ENCODE measurements at places on chromosomes 5 and 9. TPM values are rescaled to one million over a fixed set of nuclear protein-coding genes. Genes with fewer than 3 reads are reported as not detected.

- no peak for DNase-seq
Observed at GRCh38 chr9:109316207-109316640, 4.6 kb downstream of the EPB41L4B start.

GRCh38 chr9:100084734-100085133 lies 14.1 kb downstream of the ERP44 start:
- DNase-seq = no peak

GRCh38 chr5:139361835-139362429 lies 20.3 kb downstream of the PAIP2 start:
- no peak for DNase-seq

- no peak for DNase-seq
Observed at GRCh38 chr9:120845255-120845654, 2.5 kb upstream of the PSMD5 start.

DNA sequence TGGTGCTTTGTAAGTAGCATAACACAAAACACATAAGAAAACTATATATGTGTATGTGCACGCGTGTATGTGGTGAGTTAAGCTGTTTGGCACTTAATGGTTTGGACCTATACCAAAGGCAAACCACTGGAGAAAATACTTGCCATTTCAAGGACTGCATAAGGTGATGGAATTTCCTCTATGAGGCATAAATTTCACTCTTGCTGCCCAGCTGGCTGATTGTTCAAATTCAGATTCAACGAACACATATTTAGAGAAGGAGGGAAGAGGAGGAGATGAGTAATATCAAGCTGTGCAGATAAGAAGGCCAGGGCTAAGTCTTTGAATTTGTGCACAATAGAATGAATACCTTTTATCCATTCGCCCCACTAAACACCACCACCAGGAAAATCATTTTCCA lies 470.6 kb upstream of the MPDZ start:
- DNase-seq = no peak

DNA sequence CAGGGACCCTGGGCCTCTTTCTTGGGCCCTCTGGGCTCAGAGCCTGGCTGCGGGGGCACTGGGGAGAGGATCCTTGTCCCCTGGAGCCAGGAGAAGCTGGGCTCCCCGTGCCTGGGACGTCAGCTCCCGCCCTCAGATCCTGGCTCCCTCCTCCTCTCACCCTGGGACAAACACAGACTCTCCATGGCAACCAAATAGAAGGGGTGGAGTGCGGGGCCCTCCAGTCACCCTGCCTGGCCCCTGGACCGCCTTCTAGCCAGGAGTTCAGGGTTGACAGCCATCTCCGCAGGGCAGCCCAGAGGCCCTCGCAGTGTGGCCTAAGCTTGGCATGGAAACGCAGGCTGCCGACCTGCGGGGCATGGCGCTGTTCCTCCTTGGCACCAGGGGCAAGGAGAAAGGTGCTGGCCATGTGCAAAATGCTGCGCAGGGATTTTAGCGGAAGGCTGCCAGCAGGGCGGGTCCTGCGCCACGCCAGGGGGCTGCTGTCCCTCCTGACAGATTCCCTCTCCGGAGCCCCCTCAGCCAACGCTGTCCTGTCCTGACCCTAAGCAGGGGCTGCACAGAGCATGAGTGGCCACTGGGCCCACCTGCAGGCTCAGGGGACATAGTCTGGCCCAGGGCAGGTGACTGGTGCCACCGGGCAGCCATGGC lies 1.0 kb downstream of the ZDHHC11 start:
- DNase-seq = no peak

- no peak for DNase-seq
Observed at GRCh38 chr5:96741891-96742309, 65.8 kb downstream of the ERAP1 start.

GRCh38 chr9:27496135-27496504 lies 28.0 kb upstream of the IFNK start:
- DNase-seq = no peak

DNA sequence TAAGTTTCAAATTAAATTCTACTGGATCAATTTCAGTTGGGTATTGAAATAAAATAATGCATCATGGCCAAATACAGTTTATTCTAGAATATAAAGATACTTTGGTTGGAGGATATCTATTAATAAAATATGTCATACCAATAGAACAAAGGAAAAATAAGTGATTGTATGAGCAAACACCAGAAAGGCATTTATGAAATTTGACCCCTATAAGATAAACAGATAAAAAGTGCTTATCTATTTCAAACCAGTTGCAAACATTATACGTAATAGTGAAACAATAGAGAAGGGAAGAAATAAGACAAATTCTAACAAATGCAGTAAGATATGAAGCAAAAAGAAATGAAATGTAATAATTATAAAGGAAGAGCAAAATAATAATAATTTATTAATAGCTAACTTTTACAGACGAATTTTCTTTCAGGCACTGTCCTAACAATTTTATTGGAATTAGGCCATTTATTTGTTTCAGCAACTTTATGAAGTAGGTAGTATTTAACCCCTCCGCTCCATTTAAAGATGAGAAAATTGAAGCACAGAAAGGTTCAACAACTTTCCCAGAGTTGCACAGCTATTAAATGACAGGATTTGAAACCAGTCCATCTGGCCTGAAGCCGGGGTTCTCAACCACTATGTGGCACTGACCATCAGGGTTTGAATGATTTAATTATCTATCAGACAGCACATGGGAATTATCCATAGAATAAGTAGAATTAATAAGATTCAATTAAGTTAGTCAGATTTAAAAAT lies 20.8 kb downstream of the ANKRD55 start:
- DNase-seq = no peak

- no peak for DNase-seq
Observed at GRCh38 chr5:38258319-38259061, at the start of gene EGFLAM. Gene EGFLAM, plus strand, starts transcription at chr5:38258559. Its CDS starts 196 bp downstream, at chr5:38258755.

- no peak for DNase-seq
Observed at GRCh38 chr9:118306801-118307200, 602.6 kb downstream of the TLR4 start.

DNA sequence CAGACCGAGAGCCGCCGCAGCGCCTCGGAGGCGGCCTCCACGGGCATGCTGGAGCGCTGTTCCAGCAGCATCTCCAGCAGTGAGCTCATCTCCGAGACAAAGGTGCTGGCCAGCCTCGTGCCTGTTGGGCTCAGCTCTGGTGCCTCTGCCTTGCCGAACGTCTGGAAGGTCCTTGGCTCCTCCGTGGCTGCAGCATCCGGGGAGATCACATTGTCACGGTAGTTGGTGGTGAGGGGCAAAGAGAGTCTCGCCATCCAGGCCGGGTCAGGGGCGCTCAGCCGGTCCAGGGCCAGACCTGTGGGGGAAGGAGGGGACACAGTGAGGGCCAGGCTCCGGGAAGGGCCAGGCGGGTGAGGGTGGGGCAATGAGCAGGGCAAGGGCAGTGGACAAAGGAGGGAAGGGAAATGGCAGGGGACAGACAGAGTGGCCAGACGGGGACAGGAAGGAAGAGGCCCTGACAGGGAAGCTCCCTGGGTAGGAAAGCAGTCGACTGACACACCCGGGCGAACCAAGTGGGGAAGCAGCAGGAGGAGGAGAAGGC lies 12.4 kb downstream of the PCDH12 start:
- DNase-seq = no peak

DNA sequence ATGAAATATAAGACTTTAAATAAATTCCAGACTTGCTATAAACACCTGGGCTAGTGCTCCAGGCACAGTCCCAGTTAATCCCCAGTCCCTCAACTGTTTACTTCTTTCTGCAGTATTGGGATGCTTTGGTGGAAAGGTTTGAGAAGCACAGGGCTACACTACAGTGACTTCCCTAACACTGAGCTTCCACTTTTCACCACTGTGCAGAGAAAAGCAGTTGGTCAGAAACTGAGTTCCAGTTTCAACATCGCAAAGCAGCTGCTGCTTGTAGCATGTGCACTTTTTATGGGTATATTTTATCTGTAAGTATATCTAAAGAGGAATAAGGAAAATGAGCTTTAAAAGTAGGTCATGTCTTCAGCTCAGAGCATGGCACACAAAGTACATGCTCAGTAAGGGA lies 339.7 kb downstream of the NTRK2 start:
- DNase-seq = no peak

- no peak for DNase-seq
Observed at GRCh38 chr5:1288439-1289335, 6.2 kb downstream of the TERT start.

- no peak for DNase-seq
Observed at GRCh38 chr9:133134388-133135145, 13.5 kb upstream of the RALGDS start.

DNA sequence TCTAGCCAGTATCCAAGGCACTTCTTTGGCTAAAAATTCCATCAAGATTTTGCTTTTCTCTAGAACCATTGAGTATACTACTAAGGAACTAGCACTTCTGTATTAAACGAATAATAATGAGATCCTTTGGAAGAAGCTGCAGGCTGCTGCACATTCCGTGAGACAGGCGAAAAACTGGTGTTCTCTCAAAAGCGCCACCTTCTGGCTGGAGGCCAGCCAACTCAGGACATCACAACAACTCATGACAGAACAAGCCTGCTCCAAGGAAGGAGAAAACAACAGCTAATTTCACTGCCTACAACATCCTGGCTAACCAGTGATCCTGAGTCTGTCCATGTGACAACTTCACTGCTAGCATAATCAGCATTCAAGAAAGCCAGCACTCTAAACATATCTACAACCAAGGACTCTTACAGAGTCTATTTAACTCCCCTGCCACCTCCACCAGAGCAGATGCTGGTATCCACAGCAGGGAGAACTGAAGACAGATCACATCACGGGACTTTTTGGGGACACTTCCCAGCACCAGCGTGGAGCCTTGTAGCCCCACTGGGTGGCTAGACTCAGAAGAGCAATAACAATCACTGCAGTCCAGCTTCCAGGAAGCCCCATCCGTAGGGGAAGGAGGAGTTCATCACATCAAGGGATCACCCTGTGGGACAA lies 150.5 kb downstream of the YTHDC2 start:
- no peak for DNase-seq

DNA sequence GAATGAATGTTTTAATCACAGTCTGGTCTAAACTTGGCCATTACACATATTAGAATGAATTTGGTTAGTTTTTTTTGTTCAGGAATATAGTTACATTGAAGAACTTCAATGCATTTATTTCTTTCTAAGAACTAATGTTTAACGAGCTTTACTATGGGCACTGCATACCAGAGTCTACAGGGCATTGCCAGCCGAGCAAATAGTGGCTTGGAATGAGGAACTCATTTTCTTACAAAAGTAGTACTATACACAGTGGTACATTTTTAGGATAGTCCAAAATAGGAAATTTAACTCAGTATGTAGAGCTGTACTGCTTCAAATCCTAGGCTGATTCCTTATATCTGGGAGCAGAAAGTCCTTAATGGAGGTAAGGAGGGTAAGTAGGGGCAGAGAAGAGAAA lies 155.4 kb downstream of the CARTPT start:
- no peak for DNase-seq

- no peak for DNase-seq
Observed at GRCh38 chr5:41009232-41009631, 61.9 kb downstream of the MROH2B start.

GRCh38 chr5:111741278-111741677 lies 15.7 kb downstream of the NREP start:
- DNase-seq = no peak

- no peak for DNase-seq
Observed at GRCh38 chr9:13569602-13570067, 290.1 kb upstream of the MPDZ start.

DNA sequence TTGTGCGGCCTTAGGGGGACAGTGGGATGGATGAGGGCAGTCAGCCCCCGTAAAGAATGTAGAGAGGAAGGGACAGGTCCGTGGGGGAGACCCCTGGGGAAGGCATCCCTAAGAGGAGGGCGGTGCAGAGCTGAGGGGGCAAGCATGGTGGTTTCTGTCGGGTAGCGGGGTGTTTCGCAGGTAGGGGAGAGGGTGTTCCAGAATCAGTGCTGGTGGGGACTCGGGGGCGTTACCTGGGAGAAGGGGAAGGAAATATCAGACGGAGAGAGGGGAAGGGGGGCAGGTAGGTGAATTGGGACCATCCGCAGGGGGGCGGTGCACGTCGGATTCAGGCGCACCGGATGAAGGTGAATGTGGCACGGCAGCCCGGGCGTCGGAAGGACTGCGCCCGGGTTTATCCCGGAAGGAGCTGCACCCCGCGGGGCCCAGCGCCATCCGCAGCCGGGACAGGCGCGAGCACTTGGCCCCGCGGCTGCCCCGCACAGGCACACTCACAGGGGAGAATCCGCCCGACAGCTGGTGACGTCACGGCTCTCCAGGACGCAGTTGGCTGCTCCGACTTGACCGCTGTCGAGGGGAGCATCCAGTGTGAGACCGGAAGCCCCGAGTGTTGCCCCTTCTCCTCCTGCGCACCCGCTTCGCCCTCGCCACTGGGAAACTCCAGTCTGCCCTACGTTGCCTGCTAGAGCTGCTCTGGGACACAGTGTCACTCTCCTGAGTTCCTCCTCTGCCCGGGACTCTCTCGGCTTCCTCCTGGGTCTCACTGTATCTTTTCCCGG lies 1.3 kb downstream of the CD72 start:
- peak; percentile 10 for DNase-seq

DNA sequence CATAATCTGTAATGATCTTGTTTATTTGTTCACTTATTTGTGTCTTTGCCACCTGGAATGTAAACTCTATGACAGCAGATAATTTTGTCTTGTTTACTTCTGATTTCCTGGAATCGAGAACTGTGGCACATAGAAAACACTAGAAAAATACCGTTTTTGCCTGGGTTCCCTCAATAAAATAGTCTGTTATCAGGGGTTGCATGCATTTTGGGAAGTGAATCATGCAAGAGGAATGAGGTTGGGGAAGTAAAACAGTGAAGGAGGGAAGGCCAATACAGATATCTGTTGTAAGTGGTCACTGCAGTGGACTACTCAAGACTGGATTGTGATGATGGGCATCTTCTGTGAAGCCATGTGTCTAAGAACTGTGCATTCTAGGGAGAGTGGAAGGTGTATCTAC lies 45.2 kb upstream of the IL6ST start:
- DNase-seq = no peak

GRCh38 chr5:140926443-140927227 lies 536 bp downstream of the PCDHAC1 start:
- DNase-seq = peak; percentile 19

- peak; percentile 45 for DNase-seq
Observed at GRCh38 chr9:109585796-109586195, 87.7 kb upstream of the PTPN3 start.

GRCh38 chr9:129258124-129258822 lies 80.2 kb upstream of the IER5L start:
- peak; percentile 84 for DNase-seq

- DNase-seq = peak; percentile 73
Observed at GRCh38 chr9:70420441-70421271, 6.2 kb upstream of the KLF9 start.

Gene INSL4
- polyA plus RNA-seq = not detected

Gene OBP2B
- not detected for polyA plus RNA-seq

Gene CCL27
- polyA plus RNA-seq = 0.60 TPM

Gene CTNND2
- 2.3 TPM for polyA plus RNA-seq

Gene OLFM1
- polyA plus RNA-seq = 2.5 TPM

Gene TTC33
- 39.8 TPM for polyA plus RNA-seq

Gene MARVELD2
- polyA plus RNA-seq = 29.2 TPM

Gene SREK1IP1
- polyA plus RNA-seq = 19.7 TPM

Gene ZNF782
- polyA plus RNA-seq = 7.6 TPM

Gene ABO
- 17.7 TPM for polyA plus RNA-seq

Gene SPINK13
- 1.2 TPM for polyA plus RNA-seq

Gene CFAP90
- polyA plus RNA-seq = 5.2 TPM

Gene RANBP17
- polyA plus RNA-seq = 9.7 TPM
